ENCODE measurements at places on chromosomes 2 and 18. TPM values are rescaled to one million over a fixed set of nuclear protein-coding genes. Genes with fewer than 3 reads are reported as not detected.

GRCh38 chr18:42730272-42730671 lies 385.2 kb downstream of the RIT2 start:
- H3K36me3 ChIP-seq = no peaks in the 10 kb centered on the region
- H3K27me3 ChIP-seq = no peaks in the 10 kb centered on the region
- no peak overlapping the region for H3K27ac ChIP-seq
- no peaks in the 10 kb centered on the region for H3K4me1 ChIP-seq
- no peak for DNase-seq

DNA sequence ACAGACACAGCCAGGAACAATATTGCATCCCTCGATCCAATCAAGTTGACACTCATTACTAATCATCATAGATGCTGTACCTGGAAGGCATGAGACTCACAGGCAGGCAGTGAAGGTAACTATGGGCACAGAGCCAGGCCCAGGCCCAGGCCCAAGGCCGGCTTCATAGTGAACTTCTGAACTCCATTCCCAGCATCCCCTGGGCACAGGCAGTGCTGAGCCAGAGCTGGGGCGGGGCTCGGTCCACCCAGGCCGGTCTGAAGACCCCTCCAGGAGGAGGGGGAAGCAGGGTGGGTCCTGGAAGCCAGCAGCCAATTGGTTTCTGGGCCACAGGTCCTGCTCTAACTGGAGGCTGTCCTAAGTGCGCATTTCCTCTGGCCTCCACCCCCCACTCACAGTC lies 37.6 kb downstream of the MLPH start:
- no peak overlapping the region for H3K27ac ChIP-seq
- H3K4me3 ChIP-seq = no peak overlapping the region
- DNase-seq = no peak
- H3K36me3 ChIP-seq = no peaks in the 10 kb centered on the region

DNA sequence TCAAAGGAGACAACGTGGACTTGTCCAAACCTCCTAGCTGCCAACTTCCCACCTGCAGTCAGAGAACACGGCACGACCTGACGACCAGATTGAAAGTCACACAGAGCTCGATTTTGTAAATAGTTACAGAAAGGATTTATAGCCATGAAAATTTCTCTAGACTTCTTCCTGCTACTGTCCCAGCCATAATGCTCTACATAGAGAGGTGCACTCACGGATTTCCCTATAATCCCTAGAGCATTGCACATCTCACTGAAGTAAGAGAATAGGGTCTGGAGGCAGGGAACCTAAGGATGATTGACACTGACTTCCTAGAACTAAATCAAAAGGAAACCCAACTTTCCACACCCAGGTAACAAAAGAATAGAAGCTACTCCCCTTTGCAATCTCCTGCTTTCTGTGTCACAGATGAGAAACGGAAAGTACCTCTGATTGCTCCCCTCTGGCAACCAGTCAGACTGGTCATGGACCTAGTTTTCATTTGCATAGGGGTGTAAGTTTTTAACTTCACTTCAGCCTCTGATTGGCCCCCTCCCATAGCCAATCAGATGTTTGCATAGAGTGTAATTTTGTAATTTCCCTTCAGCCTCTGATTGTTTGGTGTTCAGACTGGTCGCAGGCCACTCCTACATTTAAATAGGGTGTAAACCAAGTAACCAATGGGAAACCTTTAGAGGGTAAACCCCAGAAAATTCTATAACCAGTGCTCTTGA lies 58.6 kb upstream of the FBXO11 start:
- H3K27me3 ChIP-seq = no peaks in the 10 kb centered on the region
- H3K4me3 ChIP-seq = no peak overlapping the region
- no peak for DNase-seq

- no peaks in the 10 kb centered on the region for H3K27me3 ChIP-seq
- DNase-seq = no peak
- peaks cover 7% of the 10 kb centered on the region for H3K4me1 ChIP-seq
- no peak overlapping the region for H3K4me3 ChIP-seq
- H3K36me3 ChIP-seq = no peaks in the 10 kb centered on the region
Observed at GRCh38 chr18:35027206-35027605, 14.0 kb upstream of the MAPRE2 start.

UGT1A10 gene
- total RNA-seq = 19.0 TPM
